ENCODE measurements at places on chromosomes 13 and 19.

DNA sequence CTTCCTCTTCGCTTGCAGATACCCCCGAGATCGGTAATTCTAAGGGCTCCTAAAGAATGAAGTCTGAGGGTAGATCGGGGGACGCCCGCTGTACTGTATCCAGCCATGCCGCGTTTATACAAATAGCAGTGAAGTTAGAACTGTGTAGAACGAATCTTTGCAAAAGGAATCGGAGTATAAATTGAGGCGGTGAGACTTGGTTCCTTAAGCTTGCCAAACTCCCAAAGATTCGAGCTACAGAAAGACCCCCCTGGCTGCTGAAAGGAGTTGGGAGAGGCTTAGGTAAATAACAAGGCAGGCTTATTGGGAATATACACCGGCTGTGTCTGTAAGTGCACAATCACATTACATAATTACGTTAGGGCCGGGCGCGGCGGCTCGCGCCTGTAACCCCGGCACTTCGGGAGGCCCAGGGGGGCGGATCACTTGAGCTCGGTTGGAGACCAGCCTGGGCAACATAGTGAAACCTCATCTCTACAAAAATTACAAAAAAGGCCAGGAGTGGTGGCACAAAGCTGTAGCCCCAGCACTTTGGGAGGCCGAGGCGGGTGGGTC, 12.2 kb downstream of the TMEM160 start:
- DNase-seq: no peak

GRCh38 chr19:46571495-46571894, 29.6 kb upstream of the CALM3 start:
- DNase-seq: no peak

DNA sequence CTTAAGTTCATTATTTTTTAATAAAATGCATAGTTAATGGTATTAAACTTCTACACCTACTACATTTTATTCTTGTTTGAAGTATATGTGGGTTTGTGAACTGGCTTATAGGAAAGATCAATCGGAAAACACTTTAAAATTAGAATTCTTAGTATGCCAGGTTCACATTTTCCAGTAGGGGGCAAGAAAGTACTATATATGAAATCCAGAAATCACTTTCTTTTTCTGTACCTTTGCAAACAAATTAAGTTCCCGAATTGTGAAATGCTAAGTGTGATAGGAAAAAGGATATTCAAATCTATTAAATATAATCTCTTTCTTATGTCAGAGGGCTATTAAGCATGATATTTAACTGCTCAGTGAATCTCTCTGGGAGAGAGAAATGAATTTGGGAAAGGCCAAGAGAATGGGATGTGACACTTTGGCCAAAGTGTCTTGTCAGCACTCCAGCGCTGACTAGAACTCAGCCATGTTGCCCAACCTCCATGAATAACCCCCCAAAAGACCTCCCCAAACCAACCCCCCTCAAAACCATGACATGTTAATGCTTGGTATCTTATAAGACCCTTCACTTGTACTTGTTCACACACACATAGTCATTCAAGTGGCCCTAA, 122.6 kb upstream of the SLC10A2 start:
- DNase-seq: no peak

DNA sequence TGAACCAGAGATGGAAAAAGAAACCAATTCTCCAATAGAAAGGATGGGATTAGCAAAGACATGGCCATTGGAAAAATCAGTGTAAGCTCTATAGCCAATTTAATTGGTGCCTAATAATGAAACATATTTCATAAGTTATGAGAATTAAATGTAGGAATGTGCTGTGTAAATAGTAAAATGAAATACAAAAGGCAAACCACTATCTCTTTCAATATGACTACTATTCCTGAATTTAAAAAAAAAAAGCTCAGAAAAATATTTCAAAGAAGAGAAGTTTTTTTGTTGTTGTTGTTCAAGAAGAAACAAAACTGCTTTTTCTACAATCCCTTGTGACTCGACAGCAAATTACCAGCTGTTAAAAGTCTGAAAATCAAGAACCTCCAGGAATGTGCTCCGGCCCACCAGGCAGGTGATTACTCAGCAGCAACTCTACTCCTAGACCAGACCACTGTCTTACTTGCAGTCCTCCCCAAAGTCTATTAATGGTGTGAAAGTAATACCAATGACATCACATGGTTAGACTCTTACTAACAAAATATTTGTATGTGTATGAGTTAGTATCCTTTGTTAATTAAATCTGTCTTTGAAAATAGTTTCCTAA, 362.4 kb downstream of the KCTD12 start:
- no peak for DNase-seq

- no peak for DNase-seq
Measured at GRCh38 chr13:37910790-37911189, 41.2 kb upstream of the TRPC4 start.

- DNase-seq: no peak
Measured at GRCh38 chr13:28557725-28558520, 63.0 kb upstream of the FLT1 start.

- no peak for DNase-seq
Measured at GRCh38 chr19:10518444-10519361, 1.5 kb upstream of the S1PR5 start.

- no peak for DNase-seq
Measured at GRCh38 chr19:28051047-28051446, 1161.9 kb downstream of the UQCRFS1 start.

DNA sequence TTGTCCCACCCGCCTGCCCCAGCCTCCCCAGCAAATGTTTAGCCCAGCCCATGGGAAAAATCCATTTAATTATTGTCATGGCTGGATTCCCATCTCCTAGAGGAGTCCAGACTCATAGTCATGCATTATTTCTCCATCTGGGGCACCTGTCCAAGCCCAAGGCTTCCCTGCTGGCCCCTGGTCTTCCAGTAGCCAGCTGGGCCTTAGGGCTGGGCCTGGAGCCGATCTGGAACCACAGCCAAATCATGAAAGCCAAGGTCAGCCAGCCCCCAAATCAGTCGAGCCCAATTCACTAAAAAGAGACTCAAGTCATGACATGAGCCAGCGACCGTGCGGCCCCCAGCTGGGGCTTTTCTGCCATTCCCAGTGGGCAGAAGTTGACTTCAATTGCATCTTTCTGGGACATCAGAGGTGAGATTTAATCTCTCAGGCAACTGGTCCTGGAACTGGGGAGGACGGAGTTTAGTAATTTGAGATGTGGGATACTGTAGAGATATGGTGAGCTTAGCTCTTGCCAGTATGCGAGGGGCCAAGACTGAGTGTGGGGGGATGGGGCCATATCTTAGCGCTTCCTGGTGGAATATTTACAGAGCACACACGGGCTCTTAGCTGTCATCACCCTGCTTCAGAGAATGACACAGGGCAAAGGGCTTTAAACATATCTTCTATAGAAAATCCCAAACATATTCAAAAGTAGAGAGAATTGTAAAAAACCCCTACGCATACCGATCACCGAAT, 9.4 kb upstream of the PGLYRP2 start:
- no peak for DNase-seq

DNA sequence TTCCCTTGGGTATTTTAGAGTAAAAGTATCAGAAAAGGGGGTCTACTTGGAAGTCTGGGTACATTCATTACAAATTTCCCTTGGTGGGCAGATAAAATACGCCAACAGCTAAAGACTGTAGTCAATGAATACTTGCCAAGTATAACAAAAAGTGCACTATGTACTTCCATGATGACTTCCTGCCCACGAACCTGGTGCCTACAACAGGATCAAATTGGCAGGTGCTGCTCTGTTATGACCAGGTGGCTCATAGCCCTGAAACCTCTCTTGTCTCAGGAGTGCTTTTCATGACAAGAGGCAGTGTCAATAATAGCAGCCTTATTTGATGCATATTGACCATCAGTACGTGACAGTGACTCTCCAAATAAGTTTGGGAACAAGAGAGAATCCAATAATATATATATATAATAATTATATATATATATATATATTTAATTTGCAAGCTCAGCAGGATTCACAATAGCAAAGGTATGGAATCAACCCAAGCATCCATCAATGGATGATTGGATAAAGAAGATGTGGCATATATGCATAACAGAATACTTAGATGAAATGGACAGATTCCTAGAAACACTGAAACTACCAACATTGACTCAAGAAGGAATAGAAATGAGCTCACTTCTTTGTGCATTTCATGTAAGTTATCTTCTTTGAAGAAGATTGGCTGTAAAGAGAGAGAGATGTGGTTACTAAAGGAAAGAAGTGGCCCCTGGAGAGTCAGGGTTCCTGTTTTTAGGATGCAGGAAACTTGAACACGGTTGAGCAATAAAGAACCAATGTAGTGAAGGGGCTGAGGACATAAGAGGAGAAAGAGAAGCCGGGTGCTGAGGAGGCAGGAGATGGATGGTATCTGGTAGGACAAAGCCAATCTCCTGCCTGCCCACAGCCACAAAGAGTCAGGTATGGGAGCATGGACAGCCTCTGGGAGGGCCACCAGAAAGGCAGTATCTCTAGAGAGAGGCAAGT, 52.0 kb upstream of the GTF2F2 start:
- DNase-seq: no peak

GRCh38 chr19:18612772-18613588, at the start of gene TMEM59L:
Gene TMEM59L, plus strand, starts transcription at chr19:18612870. Its CDS starts 89 bp downstream, at chr19:18612959.
- no peak for DNase-seq

GRCh38 chr19:4097501-4097900, 26.4 kb downstream of the MAP2K2 start:
- no peak for DNase-seq

- no peak for DNase-seq
Measured at GRCh38 chr19:47418692-47419029, 666 bp downstream of the MEIS3 start.

DNA sequence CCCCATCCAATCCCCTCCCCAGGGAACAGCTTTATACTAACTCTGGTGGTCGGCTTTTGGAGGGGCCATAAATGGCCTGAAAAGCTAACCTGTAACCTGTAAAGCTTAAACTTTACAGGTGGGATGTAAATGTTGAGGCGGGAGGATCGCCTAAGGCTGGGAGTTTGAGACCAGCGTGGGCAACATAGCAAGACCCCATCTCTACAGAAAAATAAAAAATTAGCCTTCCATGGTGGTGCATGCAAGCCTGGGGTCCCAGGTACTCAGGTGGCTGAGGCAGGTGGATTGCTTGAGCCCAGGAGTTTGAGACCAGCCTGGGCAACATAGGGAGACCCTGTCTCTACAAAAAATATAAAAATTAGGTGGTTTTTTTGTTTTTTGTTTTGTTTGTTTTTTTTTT, 18.5 kb downstream of the CARM1 start:
- no peak for DNase-seq

- no peak for DNase-seq
Measured at GRCh38 chr19:52735734-52736133, 890 bp upstream of the ZNF611 start.

DNA sequence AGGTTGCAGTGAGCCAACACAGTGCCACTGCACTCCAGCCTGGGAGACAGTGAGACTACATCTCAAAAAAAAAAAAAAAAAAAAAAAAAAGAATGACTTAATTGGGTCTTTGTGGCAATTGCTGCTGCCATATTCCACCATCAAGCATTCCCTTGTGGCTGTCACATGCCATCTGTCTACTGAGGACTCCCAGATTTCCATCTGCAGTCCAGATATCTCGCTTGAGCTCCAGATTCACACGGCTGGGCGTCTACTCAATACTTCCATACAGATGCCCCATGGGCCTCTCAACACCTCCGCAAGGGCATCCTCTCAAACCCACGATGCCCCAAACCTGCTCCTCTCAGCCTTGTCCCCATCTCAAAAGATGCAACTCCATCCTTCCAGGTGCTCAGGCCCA, 12.9 kb downstream of the TMEM143 start:
- no peak for DNase-seq

GRCh38 chr19:12794971-12795381, 3.7 kb downstream of the JUNB start:
- DNase-seq: no peak

DNA sequence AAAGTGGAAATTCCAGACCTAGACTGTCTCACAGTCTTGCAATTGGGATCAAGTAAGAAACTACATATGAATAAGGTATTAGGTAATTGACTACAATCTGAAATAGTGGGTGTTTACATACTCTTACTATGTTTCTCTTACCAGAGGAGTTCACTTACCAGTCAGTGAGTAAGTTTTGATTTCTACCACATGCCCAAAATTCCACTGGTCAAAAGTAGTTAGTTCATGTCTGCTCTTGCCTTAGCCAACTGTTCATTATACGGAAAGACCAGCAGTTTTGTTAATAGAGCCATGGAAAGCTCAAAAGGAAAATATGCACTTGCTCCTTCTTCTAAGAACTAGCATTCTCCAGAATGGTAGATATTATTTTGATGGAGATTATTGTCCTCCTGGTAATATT, 490.8 kb downstream of the RFC3 start:
- DNase-seq: no peak

- no peak for DNase-seq
Measured at GRCh38 chr13:94079876-94080275, 399.6 kb downstream of the DCT start.

DNA sequence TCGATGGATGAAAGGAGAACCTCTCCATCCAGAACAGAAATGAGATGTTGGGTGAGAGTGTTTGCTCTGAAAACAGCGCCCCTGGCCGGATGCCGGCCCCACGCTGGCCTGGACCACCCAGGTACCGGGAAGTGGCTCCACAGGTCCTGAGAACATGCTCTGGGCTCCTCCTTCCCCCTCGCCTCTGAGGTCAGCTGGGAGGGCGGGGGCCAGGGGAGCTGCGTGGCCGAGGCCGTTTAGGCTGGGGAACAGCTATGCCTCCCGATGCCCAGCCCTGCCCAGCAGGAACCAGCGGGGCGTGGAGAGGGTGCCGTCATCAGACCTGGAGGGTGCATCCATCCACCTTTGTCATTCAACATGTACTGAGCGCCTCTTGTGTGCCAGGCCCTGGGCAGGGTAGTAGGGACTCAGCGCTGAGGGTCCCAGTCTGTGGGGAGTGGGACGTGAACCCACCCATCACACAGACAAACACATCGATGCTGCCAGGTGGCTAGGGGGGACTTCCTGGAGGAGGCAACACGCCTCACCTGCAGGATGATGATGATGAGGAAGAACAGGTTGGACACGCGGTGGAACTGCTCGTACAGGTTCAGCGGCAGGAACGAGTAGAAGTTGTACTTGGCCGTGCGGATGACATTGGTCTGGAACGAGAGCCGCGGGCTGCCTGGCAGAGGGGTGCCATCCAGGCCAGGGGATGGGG, 4.2 kb downstream of the ATP8B3 start:
- DNase-seq: no peak

DNA sequence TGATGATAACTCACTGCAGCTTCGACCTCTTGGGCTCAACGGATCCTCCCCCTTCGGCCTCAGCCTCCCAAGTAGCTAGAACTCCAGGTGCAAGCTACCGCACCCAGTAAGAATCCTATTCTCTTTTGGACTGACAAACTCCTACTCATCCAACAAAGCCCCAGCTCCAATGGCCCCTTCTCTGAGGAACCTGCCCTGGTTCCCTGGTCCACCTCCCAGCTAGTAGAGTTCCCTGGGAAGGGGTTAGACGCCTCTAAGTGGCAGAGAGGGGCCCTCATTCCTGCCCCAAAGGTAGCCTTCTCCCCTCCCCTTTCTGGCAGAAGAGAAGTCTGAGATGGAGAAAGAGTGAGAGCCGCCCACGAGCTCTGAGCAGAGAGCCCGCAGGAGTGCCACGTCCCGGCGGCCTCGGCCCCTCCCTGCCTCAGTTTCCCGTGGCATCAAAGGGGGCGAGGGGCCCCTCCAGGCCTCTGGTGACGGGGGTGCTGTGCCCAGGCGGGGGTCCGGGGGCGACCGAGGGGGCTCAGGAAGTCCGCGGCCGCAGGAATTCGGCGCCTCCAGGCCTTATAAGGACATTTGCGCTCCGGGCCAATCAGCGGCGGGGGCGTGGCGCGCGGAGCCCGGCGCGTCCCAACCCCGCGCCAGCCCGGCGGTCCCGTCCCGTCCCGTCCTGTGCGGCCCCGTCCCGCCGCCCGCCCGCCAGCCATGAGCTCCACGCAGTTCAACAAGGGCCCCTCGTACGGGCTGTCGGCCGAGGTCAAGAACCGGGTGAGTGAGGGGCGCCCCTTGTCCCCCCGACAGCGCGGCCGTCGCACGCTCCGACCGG, at the start of gene CNN2:
TSS of gene CNN2 (plus strand) at position 649 of the 823 bp plus-strand sequence. CDS start at position 703, 54 bp downstream.
- DNase-seq: no peak
